ENCODE measurements at places on chromosomes 2 and 18.
A peak's percentile ranks its signal among the peaks of the same experiment; 100 is the strongest.

- no peak for DNase-seq
Observed at GRCh38 chr18:23941791-23942190, 72.8 kb upstream of the TTC39C start.

DNA sequence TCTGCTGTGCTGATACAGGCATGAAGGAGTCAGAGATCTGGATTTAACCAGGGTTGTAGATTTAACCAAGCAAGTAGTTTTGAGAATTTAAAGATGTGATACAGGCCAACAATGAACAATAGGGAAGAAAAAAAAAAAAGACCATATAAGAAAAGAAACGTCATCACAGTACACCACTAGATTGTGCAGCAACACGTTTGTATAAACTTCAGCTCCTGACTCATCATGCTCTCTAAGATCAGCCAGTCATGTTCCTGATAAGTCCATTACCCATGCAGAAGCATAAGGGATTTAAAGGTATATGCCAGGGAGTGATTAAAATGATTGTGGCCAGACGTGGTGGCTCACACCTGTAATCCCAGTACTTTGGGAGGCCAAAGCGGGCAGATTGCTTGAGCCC is 22.3 kb upstream of the ERICH2 start:
- DNase-seq: no peak

DNA sequence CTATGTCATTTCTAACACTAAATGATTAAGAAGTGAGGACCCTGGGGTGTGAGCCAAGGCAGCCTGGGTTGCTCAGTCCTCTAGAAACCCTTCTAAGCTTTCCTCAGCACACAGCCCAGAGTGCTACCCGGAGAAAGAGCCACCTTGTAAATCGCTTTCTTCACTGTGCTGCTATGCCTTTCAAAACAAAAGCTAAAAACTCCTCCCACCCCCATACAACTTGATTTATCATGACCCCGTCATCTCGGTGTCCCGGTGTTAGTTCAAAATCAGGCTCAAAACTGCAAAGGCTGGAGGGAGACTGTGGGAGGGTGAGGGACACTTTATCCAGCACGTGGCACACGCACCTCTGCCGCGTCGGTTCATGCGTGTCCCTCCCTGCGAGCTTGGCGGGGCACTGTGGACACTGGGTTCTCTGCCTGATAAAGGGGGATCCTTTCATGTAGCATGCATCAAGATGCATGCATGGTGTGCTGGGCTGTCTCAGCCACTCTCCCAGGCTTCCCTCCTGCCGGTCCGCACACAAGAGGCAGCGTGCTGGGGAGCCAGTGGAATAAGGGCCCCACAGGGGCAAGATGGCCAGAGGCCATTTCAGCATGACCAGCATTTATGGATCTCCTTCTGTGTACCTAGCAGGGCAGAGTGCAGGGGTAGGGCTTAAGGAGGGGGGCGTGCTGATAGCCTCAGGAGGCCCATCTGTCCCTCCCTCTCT is 170.4 kb downstream of the SMAD7 start:
- no peak for DNase-seq

GRCh38 chr2:231800493-231801091 is 14.3 kb downstream of the COPS7B start:
- no peak for DNase-seq

GRCh38 chr2:20444101-20444992 is 2.5 kb upstream of the RHOB start:
- no peak for DNase-seq

DNA sequence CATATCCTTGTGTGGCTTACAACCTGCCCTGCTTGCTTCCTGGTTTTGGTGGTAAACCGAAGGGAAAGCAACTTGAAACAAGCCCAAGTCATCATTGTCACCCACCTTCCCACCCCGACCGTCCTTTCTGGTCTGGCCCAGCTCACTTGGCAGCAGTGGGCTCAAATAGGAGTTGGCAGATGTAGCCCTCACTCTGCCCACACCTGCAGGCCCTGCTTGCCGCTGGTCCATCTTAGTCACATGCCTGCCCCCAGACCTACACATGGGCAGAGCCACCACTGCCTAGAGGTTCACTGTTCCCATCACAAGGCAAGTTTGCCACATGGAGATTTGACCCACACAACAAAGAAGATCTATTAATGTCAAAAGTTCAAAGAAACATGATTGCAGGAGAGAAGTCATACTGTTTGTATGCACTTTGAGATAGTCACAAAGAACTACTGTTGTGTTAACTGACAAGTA is 9.3 kb downstream of the EIPR1 start:
- no peak for DNase-seq

GRCh38 chr2:190354003-190354690 is 10.8 kb downstream of the INPP1 start:
- no peak for DNase-seq

- no peak for DNase-seq
Observed at GRCh38 chr2:46161911-46162310, 135.3 kb upstream of the EPAS1 start.

DNA sequence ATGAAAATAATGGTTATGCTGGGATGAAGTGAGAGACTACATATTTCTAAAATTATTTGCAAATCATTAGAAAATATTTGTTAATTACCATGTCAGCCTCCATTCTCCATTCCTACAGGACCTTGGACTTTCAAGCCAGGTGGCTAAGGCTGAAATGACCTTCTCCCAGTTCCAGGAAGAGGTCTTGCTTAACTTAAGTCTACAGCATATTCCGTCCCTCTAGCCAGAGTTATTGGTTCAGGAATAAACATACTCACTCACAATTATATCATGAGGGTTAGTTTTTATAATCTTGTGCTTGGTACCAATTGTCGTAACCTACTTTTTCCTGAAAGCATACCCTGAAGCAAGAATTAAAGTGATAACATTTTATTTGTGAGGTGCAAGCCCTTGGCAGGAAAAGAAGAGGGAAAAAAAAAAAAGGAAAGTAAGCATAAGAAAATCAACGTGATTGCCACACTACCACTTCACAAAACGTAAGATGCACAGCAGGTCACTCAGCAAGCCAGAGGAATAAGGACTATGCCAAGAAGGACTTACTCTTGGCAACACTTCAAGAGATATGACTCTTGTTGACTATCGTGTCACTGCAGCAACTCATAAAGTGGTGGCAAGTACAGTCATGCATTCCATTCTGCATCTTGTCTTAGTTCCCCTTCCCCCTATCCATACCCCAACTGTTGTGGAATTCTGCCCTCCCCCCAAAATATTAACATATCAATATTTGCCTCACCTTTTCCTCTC is 479.1 kb downstream of the MBD2 start:
- no peak for DNase-seq

DNA sequence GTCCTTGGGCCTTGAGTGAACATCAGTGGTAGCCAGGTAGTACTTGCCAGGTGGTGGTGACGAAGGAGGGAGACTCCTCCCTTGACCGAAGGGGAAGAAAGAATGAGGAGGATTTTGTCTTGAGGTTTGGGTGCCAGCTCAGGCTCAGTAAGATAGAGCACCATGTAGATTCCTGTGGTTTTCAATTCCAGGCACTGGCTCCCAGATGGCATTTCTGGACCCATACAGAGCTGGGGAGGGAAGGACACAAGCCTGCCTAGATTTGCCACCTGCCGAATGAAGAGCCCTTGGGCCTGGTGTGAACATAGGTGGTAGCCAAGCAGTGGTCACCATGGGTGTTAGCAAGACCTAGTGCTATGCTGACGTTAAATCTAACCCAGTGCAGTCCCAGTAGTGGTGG is 108.8 kb upstream of the UBE2E3 start:
- no peak for DNase-seq

DNA sequence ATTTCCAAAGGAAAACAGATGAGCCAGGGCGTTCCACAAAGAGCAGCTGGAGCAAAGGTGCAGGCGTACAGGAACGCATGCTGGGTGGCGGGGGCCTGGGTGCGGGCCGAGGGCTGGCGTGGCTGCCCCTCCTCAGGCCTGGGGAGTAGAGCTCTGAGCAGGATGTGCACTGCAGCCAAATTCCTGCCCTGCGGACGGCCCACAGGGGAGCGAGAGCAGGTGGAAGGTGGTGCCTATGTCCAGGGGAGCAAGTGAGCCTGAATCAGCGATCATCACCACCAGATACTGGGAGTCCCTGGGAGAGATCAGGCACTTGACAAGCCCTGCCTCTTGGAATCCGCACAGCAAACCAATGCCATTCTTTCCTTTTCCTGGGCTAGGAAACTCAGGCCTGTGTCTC is 106.3 kb downstream of the GBX2 start:
- no peak for DNase-seq

DNA sequence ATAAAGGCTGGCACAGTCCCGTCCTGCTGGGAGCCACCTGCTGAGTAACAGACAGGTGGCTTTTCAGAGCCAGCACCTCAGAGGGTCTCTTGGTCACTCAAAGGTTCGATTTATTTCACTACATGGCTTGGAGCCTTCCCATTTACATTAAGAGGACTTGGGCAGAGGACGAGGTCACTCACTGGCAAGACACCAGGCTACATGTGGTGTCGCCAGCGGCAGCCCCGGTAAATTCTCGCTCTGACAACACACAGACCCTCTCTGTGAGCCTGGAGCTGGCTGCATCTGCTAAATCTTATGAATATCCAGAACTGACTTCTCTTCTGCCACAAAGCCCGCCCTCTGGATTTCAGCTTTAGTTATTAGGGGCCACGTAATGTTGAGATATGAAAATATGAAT is 254.7 kb downstream of the VAPA start:
- no peak for DNase-seq

- DNase-seq: no peak
Observed at GRCh38 chr2:109428281-109428680, 185.5 kb downstream of the SEPTIN10 start.

DNA sequence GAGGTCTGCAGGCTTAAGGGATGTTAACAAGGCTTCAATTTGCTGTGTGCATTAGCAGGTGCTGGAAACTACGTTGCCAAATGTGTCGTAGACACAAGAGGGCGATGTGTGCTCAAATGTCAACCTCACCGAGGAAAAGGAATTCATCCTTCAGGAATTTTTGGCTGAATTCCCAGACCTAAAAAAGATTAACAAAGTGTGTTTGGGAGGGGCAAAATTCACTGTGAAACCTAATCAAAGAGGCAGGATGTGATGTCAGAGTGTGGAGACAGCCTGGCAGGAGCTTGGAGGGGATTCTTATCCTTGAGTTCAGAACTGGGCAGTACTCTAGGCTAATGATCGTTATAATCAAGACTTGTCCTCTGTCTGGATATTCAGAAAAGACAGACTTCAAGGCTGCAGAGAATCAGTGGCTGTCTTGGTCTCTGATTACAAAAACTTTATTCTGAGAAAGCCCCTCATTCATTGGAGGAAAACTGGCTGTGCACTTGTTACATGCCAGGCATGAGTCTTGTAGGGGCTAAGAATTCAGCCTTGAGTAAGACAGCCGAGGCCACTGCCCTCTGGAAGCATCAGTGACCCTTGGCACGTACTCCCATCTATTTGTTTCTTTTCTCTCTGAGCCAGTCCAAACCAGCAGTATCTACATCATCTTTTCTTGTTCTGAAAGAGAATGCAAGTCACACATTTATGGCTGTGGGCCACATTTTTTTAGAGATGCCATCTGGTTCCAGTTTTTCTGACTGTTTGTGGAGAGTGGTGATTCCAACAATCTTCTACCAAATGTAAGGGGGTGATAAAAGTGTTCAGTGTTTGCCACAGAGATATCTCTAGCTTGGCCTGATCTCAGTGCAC is 18.7 kb upstream of the SCYGR1 start:
- peak; percentile 55 for DNase-seq

GRCh38 chr2:233350708-233351107 is 3.6 kb upstream of the DGKD start:
- DNase-seq: peak; percentile 30

Data from amygdala (tissue), 56 donors.